Glomerular endothelial cell (primary cell): ENCODE measurements at places on chromosomes 1 and 21.

GRCh38 chr1:37108596-37109188, 74.4 kb upstream of the GRIK3 start:
- no peak for DNase-seq

DNA sequence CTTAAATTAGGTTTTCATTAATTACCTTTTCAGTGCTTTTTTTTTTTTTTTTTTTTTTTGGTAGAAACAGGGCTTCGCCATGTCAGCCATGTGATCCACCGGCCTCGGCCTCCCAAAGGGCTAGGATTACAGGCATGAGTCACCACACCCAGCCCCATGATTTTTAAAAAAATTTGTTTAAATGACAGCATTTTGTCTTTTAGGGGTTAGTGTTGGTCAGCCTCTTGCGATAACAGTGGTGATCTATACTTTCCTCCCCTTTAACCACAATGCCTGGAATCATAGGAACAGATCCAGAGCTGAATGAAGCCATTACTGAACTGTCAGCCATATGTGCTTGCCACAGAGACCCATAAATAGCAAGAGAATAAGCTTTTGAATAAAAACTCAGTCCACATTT, 73.9 kb downstream of the CACHD1 start:
- DNase-seq, result no peak

- DNase-seq, result no peak
Observed at GRCh38 chr1:164452549-164452948, 106.4 kb upstream of the PBX1 start.

DNA sequence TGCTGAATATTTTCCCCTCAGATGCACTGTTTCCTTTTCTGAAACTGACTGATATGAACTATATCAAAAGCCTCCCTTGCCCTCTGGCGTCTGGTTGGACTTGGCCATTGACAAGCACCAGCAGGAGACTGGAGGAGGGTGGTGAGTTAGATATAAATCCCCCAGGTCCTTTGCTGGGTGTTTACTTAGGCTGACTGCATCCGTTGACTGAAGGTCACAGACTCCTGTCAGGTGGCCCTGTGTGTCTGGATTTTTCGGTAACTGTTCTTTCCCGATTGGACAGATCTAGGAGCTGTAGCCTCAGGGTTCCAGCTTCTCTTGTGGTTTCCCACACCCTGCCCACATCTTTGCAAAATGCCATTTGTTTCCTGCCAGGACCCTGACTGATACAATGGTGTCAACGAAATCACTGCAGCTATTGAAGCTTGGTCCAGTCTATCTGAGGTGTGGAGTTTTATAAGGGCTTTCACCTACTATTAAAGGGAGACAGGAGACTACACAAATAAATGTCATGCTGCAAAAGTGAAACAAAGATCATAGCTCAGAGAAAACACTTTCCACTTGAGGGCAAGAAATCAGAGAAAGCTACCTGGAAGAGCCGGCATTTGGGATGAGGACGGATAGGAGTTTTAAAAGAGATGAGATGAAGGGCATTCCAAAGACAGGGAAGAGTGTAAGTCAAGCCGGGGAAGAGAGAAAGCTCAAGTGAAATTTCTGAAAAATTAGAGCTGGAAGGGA, 1.5 kb upstream of the MAGI3 start:
- DNase-seq, result no peak

GRCh38 chr21:26800001-26800400, 45.2 kb downstream of the ADAMTS1 start:
- no peak for DNase-seq

GRCh38 chr1:38527373-38527966, 332.1 kb downstream of the RRAGC start:
- DNase-seq, result no peak

GRCh38 chr21:42086969-42087368, 15.9 kb downstream of the UMODL1 start:
- no peak for DNase-seq

- no peak for DNase-seq
Observed at GRCh38 chr1:40404670-40405462, 31.3 kb downstream of the SMAP2 start.

GRCh38 chr1:31238986-31239613, 587 bp downstream of the NKAIN1 start:
- no peak for DNase-seq

GRCh38 chr21:33015096-33015495, 10.6 kb upstream of the OLIG2 start:
- no peak for DNase-seq

DNA sequence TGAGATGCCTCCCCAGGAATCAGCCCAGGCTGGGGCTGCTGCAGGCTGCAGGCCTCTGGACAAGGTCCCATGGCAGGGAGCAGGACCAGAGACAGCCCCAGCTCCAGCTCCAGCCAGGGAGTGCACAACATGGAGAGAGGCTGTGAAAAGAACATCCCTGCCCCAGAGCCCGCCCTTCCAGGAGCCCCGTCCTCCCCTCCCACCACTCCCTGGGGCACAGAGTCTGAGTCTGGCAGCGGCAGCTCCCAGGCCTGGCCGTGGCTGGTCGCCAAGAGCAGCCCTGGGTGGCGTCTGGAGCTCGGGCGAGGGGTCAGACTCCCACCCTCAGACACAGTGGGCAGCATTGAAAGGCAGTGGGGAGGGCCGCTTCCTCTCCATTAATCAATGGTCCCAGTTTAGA, 37.8 kb downstream of the MEGF6 start:
- no peak for DNase-seq

DNA sequence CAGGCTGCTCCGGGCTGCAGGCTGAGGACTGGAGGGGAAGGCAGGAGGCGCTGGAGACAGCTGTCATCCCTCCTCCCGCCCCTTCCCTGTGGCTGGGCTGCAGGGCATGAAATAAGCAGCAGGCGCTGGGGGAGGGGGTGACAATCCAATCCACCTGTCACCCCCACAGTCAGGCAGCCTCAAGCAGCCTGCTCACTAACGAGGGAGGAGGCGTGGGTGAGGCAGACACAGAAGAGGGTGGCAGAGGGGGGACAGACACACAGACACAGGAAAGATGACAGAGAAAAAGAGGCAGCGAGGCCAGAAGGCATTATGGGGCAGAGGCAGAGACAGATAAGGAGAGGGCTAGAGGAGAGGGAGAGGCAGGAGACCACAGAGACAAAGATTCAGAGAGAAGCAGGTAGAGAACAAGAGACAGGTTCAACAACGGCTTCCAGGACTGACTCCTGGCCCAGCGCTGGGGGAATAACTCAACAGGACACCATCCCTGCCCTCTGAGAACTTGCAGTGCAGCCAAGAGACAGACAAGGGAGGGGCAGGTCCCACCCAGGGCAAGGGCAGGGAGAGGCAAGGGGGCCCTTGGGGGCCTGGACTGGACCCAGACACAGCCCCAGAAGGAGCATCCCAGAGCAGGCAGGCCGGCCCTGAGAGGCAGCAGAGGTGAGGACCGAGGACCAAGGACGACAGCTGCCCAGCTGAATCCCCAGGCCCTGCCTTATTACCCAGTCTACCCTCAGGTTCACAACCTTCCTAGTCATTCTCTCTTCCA, 11.2 kb downstream of the MEF2D start:
- DNase-seq, result no peak

DNA sequence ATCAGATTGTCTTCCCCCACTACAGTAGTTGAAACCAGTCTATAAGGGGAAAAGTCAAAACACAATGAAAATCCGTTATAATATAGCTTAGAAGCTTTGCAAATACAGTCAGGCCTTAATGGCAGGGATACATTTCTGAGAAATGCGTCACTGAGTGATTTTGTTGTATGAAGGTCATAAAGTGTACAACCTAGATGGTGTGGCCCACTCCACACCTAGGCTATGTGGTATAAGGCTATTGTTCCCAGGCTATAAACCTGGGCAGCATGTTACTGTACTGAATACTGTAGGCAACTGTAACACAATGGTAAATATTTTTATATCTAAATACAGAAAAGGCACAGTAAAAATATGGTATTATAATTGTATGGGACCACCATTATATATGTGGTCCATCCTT, 188.0 kb upstream of the L1TD1 start:
- DNase-seq, result no peak

DNA sequence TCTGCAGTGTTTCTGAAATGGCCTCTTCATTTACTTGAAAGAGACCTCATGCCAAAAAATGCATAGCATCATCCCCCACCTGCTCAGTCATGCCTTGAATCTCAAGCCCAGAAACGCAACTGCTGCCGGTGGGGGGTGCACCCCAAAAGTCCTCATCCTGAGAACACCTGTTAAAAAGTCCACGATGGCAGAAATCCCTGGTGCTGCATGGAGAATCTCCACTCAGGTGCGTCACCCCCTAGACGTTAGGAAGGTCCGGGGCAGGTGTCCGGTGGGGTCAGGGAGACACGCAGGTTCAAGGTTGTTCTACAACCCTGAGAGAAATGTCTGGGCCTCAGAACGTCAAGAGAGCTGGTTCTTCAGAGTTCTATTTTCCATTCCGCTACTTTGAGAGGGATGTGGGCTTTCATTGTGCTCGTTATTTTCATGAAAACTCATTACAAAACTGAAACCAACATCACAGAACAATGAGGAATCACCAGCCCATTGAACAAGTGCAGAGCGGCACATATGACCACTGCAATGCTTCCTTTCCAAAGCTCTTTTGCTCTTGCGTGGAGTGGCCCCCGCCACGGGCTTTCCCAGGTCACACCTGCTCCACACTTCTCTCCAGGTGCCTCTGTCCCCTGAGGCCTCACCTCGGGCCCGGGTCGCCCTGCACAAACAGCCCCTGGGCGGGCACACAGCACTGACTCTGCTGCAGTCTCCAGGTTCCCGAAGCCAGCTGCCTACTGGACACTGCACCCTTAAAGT, 201.9 kb downstream of the TOMM20 start:
- no peak for DNase-seq

- no peak for DNase-seq
Observed at GRCh38 chr1:99681583-99681982, 35.7 kb downstream of the PALMD start.

DNA sequence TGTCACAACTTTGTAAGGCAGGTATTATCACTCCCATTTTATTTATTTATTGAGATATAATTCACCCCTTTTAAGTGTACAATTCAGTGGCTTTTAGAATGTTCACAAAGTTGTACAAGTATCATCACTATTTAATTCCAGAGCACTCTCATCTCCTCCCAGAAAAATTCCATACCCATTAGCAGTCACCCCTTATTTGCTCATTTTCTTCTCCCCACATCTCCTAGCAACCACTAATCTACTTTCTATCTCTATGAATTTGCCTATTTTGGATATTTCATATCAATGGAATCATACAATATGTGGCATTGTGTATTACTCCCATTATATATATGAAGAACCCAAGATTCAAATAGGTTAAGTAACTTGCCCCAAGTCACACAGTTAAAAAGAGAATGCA, 7.0 kb downstream of the DSTYK start:
- DNase-seq, result no peak

- DNase-seq, result no peak
Observed at GRCh38 chr1:202054094-202054493, 43.7 kb downstream of the ELF3 start.

DNA sequence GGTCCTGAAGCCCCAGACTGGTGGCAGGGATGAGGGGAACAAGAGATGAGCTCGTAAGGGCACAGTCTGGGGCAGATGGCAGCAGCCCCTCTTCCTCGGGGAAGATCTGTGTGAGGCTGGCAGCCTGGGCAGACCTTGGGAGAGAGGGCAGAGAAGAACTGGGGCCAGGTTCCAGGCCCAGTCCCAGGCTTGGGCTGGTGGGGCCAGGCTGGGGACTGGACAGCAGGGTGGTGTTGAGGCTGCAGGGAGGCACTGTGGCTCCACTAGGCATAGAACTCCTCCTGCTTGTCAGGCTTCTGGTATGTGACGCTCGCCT, 35.7 kb downstream of the SDC3 start:
- DNase-seq, result no peak

- no peak for DNase-seq
Observed at GRCh38 chr1:13996334-13996733, 296.3 kb downstream of the PRDM2 start.

DNA sequence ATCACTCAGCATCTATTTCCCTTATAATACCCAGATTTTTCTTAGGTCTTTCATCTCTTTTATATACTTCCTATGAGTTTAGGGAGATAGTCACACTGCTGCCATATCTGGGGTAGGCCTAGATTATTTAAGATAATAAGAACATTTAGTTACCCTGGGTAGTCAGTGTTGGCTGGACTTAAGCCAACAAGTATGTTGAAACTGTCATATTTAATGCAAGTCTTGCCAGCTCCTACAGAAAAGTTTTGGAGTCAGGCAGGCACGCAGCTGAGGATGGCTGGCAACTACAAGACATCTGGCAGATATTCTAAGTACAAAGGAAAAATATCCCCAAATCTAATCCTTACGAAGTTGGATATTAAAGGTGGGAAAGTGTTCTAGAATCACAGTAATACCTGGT, 19.2 kb upstream of the DEPDC1 start:
- DNase-seq, result no peak

GRCh38 chr1:230975636-230976035, 3.0 kb downstream of the TTC13 start:
- DNase-seq, result no peak

DNA sequence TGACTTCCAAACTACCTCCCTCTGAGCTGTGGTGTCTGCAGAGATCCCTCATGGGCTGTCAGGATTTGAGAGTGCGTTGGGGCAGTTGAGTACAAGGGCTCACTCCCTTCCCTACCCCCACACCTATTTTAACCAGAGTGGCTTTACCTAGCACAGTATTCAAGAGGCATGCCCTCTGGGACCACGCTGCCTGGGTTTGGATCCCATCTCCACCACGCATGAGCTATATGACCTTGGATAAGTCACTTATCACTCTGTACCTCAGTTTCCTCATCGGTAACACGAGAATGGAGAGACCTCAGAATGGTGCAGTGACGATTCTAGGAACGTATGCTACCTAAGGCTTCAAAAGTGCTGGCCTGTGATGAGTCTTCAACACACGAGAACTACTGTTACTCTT, 147.3 kb upstream of the WNT4 start:
- DNase-seq, result no peak

DNA sequence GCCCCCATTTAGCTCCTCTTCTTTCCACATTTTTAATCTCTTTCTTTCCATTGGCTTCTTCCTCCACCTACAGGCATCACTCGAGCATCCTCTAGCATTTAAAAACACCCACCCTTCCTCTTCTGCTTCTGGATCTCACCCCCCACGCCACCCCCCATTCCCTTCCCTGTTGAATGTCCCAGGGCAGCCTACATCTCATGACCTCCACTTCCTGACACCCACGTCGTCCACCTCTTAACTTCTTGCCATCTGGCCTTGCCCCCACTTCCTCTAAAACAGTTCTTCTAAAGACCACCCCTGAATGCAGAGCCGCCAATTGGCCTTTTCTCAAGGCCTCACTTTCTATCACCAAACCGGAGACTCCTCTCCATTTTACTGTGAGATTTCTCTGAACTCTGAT, 6.1 kb upstream of the ETNK2 start:
- no peak for DNase-seq

DNA sequence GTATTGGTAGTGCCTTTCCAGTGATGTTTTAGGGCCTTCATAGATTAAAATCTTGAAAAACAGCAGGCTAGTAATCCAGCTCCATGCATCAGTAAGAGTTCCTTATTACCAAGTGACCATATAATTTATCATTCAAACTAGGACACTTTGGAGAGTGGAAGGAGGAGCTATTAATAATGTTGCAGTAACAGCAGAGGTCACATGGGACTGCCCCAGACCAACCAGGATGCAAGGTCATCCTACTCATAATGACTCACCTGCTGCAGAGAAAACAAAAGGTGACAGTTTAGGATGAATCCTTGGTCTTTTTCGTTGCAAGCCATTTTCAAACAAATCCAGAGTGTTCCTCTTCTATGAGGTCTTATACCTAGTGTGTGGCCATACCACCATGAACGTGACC, 187.4 kb downstream of the NUF2 start:
- DNase-seq, result no peak

GRCh38 chr21:38032082-38032801, 116.0 kb upstream of the KCNJ6 start:
- DNase-seq, result no peak
